ENCODE measurements at places on chromosomes 12 and 14.
A peak's percentile ranks its signal among the peaks of the same experiment; 100 is the strongest.

- DNase-seq: no peak
Observed at GRCh38 chr14:86799244-86799647, 1193.7 kb downstream of the GALC start.

DNA sequence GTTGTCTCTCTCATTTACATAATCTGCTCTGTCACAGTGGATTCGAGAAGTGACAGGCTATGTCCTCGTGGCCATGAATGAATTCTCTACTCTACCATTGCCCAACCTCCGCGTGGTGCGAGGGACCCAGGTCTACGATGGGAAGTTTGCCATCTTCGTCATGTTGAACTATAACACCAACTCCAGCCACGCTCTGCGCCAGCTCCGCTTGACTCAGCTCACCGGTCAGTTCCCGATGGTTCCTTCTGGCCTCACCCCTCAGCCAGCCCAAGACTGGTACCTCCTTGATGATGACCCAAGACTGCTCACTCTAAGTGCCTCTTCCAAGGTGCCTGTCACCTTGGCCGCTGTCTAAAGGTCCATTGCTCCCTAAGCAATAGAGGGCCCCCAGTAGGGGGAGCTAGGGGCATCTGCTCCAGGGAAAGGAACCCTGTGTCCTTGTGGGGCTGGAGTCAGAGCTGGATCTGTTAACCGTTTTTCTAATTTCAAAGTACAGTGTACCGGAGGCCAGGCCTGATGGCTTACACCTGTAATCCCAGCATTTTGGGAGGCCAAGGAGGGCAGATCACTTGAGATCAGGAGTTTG lies 5.1 kb downstream of the ERBB3 start:
- DNase-seq: peak; percentile 40

GRCh38 chr12:128727461-128727860 lies 96.3 kb downstream of the SLC15A4 start:
- DNase-seq: no peak

DNA sequence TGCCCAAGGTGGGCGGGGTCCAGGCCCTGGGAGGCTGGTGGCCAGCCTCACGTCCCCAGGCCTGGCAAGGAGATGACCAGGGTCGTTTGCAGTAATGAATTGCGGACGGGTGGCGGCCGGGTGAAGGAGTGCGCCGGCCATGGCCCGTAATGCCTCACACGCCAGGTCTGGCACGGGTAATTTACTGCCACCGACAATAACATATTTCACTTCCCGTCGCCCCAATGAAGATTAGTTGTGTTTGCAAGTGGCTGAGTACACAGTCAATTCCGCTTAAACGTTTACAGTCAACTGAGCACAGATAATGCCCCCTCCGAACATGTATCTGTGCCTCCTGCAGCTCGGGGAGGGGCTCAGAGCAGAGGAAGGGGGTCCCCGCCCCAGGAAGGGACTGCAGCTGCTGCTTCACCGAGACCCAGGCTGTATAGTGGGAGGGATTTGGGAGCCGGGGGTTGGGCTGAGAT lies 48.3 kb downstream of the MVK start:
- DNase-seq: no peak

DNA sequence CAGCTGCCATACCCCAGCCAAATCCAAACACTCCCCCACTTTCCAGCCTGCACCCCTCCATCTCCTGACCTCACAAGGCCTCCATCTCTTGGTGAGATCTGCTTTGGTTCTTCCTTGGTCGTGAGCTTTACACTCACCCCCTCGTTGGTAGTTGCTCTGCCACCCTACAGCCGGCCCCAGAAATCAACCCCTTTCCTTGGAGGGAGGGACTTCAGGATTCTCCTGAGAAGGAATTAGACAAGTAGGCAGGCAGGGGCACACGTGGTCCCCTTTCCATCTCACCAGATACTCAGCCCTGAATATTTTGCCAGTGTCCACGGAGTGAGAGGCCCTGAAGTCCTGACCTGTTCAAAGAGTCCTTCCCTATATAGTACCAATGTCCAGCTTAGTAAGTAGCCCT lies 120.0 kb upstream of the PWP1 start:
- DNase-seq: no peak

GRCh38 chr12:47828976-47829482 lies 9.3 kb upstream of the HDAC7 start:
- DNase-seq: no peak

DNA sequence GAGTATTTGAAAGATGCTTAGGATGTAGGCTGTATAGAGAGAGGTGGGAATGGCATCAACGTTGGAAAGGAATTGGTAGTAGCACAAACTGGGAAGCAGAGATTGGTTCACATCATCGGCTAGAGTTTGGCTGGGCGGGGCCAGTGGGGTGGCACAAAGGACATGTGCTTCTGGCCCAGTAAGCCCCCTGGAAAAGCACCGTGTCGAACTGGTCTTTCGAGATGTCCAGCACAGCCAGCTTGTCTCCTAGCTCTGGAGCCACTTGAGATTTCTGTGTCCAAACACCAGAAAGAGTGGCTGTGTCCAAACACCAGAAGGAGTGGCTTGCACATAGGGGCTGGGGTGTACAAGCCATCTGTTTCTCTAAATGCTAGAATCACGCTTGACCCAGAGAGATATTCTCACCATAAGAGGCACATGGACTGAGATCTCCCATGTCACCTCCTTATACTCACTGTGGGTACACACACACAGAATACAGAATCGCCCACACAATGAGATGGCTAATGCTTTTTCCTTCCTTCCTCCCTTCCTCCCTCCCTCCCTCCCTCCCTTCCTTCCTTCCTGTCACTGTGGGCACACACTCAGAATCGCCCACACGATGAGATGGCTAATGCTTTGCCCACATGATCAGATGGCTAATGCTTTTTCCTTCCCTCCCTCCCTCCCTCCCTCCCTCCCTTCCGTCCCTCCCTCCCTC lies 41.8 kb upstream of the KCNK13 start:
- DNase-seq: no peak

DNA sequence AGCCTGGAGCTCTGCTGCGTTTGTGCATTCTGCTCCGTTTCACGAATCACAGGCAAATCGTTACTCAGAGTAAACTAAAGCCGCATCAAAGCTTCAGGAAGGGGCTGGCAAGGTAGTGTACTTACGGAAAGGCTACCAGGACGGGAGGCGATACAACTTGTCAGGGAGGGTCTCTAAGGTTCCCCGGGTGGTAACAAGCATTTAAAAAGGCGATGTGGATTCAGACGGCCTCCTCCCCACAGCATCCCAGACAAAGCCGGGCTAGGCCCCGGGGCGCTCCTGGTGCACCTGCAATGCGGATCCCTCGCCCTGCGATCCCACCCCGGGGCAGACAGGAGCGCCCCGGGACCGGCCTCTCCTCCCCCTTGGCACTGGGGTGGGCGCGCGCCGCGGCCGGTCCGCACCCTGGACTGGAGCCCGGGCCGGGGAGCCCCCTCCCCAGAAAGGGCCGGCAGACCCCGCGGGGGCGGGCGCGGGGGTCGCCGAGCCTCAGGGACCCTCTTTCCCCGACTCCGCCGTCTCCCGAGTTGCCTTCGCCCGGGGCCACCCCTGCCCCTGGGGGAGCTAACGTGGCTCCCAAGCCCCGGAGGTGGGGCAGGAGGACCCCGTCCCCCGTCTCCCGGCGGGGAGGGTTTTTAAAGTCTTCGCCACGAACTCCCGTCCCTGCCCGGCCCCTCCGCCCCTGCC lies 718 bp downstream of the CCDC92 start:
- peak; percentile 30 for DNase-seq

- DNase-seq: no peak
Observed at GRCh38 chr14:51860825-51861499, 550 bp downstream of the GNG2 start.

GRCh38 chr14:33909380-33910084 lies 41.3 kb downstream of the EGLN3 start:
- no peak for DNase-seq

DNA sequence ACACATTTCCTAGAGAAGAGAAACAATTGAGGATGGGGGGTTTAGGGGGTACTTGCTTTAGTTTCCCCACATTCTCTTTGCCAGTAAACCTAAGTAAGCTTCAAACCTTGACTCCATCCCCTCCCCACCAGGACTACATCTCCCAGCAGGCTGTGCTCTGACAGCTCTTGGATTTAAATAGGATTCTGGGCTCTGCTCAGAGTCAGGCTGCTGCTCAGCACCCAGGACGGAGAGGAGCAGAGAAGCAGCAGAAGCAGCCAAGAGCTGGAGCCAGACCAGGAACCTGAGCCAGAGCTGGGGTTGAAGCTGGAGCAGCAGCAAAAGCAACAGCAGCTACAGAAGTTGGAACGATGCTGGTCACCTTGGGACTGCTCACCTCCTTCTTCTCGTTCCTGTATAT lies 20.6 kb downstream of the RDH12 start:
- DNase-seq: no peak

DNA sequence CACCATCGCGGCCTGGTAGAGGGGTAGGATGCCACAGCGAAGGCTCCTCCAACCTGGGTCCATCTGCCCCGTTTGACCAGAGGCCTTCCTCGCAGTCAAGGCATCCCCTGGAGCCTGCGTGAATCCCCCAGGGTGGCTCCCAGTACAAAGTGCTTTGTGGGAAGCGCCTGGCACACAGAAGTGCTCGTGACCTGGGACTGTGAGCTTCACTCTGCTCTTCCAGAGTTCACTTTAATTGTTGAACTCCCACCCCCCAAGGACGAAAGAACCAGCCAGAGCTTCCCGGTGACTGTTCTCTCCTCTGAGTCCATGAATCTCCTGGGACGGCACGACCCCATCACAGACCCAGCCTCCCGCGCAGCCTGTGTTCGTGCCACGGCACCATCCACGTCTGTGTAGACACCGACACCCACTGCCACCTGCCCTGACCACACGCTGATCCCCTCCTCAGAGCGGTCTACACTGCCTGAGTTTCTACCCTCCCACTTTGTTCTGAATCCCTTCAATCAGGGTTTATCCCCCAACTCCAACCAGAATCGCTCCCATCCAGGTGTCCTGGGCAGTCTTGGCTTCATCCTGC lies 15.9 kb downstream of the P2RX2 start:
- no peak for DNase-seq

- no peak for DNase-seq
Observed at GRCh38 chr12:31834150-31834549, 105.3 kb upstream of the AMN1 start.

- DNase-seq: no peak
Observed at GRCh38 chr12:58363971-58364370, 422.6 kb downstream of the ATP23 start.

- no peak for DNase-seq
Observed at GRCh38 chr14:81311778-81312177, 88.3 kb downstream of the STON2 start.

DNA sequence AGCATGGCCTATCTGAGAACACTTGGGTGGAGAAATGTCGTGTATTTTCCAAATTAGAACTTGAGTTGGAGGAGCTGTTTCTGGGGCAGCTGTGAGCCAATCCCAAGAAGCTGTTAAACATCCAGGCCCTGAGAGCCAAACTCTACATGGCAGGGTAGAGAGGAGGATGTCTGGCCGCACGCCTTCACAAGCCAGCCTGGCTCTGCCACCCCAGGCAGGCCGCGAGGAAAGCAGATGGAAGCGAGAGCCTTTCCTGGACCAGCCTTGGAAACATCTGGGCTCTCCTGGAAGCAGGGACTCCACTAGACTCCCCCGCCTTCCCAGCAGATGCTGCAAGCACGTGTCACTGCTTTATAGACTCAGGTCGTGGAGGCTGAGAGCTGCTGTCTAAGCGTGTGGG lies 312.8 kb upstream of the FKBP4 start:
- no peak for DNase-seq

DNA sequence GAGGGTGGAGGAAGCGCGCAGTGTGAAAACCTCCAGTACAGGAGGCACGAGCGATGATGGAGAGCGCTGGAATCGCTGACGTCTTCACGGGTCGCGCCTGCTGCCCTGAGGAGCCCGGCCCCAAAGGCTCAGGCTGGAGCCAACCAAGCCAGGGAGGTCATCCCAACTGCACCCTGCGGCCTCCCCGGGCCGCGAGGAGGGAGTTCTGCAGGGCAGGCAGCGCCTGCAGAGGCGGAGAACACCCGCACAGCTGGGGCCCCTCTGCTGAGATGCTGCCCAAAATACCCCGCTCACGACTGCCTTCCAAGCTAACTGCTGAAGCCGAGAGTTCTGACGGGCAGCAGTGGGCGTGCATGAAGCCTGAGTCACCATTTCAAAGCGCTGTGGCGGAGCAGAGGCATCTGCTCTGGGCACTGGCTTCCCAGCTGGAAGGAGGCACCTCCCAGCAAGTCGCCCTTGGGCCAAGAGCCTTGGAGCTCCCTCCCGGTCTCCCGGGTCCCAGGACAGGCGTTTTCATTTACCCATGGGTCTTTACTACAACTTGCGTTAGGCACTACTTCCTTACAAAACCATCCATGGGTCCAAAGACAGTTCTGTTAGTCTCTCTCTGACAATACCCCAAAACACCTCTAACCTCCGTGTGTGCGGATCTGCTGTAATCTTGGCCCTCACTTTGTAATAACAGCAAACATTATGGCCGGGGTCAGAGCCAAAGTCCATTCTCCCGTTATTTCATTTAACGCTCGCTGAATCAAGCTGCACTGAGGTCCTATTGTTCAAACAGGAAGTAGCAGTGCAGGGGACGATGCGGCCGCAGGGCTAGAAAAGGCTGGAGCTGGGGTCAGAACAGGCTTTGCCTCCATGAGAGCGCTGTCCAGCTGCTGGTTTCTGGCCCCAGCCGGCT lies 60.1 kb upstream of the RIMBP2 start:
- no peak for DNase-seq

GRCh38 chr12:81759190-81760051 lies at the start of gene PPFIA2:
TSS of gene PPFIA2 (minus strand) at chr12:81759350.
- no peak for DNase-seq

GRCh38 chr12:106248846-106249371 lies 1.1 kb upstream of the CKAP4 start:
- DNase-seq: peak; percentile 58

- DNase-seq: peak; percentile 61
Observed at GRCh38 chr14:75499084-75499875, 23.0 kb upstream of the BATF start.

DNA sequence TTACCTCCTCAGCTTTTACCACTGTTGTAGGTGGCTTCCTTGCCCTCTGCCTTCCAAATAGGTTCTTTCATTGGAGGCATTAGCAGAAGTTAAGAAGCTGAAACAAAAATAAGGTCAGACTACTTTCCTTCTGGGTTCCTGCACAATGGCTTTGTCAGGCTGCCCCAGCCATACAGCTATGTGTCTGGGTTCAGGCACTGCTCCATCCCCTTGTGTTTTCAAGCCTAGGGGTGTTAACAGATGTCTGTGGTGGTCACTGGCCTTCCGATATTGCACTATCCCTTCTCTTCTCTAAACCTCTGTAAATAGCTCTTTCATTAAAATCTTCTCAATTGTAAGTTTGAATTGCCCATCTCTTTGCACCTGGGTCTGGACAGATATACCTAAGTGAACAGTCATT lies 728.9 kb downstream of the SLC16A7 start:
- no peak for DNase-seq

DNA sequence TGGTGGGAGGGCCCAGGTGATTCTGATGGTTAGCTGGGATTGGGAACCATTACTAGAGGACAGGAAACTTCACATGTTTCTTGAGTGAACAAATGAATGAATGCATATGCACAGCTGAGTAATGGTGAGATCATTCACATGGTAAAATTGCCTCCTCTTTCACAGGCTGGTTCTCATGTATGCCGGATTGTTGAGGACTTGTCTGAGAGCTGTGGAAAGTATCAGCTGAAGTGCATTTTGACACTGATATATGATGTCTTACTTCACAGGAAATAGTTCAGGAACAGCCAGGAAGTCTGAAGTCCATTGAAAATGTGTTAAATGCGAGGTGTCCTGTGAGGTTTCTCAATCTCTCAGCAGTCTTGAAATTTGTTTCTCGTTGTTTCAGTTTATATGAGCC lies 77.6 kb upstream of the DACT1 start:
- no peak for DNase-seq

GRCh38 chr12:28192125-28192524 lies 1.9 kb downstream of the CCDC91 start:
- no peak for DNase-seq

Measured in GM20000 (cell line).